Activated CD8-positive, alpha-beta memory T cell treated with anti-CD3 and anti-CD28 coated beads, Interleukin-2, amount 10 ng/mL, durations not matched to agents 7 days and 5 days (primary cell): ENCODE measurements at places on chromosomes 4 and X.

GRCh38 chrX:32448945-32449344, 762.4 kb downstream of the DMD start:
- DNase-seq, result no peak

- DNase-seq, result no peak
Observed at GRCh38 chrX:39862963-39863362, 234.8 kb downstream of the BCOR start.

DNA sequence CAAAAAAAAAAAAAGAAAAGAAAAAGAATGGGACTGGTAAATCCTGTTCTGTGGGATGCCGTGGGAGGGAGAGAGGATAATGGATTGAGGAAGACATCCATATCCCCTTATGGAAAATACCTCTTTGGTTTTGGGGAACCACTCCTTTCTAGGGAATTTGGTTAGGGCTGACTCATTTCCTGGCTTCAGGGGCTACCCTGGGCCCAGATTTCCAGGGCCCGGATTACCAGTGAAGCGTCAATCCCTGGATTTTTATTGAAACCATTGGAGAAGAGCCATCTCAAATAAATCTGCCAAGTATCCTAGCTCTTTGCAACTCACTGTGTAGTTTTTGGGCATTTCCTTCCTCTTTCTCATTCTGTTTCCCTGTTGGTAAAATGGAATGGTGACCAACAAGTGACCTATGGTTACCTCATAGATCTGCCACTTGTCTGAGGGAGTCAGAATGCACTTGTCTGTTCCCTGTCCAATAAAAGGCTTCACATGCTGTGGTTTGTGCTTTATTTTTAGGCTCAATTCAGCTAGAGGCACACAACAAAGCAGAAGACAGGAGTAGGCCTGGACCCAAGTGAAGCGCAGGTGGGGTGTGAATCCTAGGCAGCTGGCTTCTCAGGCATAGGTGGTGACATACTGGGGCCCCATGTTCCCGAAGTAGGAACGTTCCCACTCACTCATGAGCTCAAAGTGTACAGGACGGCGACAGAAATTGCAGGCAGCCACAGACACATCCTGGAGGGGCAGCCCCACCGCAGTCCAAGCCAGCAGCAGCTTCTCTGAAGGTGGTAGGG, 8.6 kb downstream of the APEX2 start:
- DNase-seq, result peak; percentile 40

GRCh38 chr4:87025614-87026041, 90.8 kb downstream of the AFF1 start:
- no peak for DNase-seq

GRCh38 chr4:151304226-151304625, 21.2 kb downstream of the SH3D19 start:
- DNase-seq, result no peak

- no peak for DNase-seq
Observed at GRCh38 chr4:38752372-38752940, 30.3 kb downstream of the TLR10 start.

- DNase-seq, result no peak
Observed at GRCh38 chr4:71167083-71167482, 171.7 kb upstream of the SLC4A4 start.

DNA sequence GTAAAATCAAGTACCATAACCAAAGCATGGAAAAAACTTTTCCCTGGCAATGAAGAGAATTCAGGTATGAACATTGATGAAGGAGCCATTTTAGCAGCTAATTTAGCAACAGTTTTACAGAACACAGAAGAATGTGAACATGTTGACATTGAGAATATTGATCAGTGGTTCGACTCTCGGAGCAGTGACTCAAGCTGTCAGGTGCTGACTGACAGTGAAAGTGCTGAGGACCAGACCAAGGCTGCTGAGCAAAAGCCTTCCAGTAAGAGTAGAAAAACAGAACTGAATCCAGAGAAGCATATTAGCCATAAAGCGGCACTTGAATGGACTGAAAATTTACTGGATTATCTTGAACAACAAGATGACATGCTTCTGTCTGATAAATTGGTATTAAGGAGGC, 2.8 kb downstream of the TIGD2 start:
- DNase-seq, result no peak

GRCh38 chr4:105345358-105345757, 128.5 kb downstream of the PPA2 start:
- no peak for DNase-seq

GRCh38 chr4:80362578-80363181, 27.1 kb downstream of the CFAP299 start:
- peak; percentile 67 for DNase-seq

DNA sequence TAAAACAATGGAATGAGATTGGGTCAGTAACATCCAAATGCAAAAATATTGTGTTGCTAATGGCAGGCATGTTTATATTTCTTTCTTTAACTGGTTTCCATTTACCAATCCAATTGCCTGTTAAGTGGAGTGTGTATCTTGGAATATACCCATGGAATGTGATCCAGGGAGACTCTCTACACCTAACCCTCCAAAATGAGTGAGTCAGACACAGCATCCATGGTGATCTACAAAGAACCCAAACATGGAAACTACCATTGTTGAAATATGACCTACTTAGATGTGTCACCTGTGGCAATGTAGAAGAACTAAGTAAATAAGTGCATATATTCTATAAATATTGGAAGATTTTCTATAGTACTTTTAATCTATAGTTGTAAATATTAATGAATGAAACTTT, 110.3 kb downstream of the AREG start:
- DNase-seq, result no peak

GRCh38 chr4:144589512-144589911, 56.4 kb upstream of the HHIP start:
- DNase-seq, result no peak

DNA sequence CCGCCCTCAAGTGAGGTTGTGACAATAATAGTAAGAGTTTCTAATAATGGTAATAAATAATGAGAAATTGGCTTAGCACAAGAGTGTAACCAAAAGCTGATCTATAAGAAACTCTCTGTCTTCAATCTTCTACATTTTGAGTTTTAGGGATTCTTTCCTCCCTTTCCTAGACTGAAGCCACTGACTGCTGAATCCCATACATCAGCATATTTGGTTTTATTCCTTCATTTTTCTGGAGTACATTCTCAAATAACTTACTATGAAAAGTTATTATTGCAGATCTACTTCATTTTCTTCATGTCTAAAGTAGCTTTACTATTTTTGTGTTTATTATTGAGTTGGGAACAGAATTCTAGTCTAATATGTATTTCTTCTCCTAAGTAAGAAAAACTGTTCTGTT, 49.9 kb upstream of the ADAD1 start:
- DNase-seq, result no peak

GRCh38 chrX:153401133-153401764, at the start of gene PNMA6E:
Gene PNMA6E, minus strand, starts transcription at chrX:153401350. Its CDS starts 2,501 bp downstream, at chrX:153398849.
- DNase-seq, result no peak

GRCh38 chrX:40009462-40009851, 88.3 kb downstream of the BCOR start:
- no peak for DNase-seq

GRCh38 chr4:14280567-14280966, 653.0 kb upstream of the BOD1L1 start:
- DNase-seq, result no peak

- DNase-seq, result no peak
Observed at GRCh38 chr4:31530555-31530954, 810.4 kb downstream of the PCDH7 start.

DNA sequence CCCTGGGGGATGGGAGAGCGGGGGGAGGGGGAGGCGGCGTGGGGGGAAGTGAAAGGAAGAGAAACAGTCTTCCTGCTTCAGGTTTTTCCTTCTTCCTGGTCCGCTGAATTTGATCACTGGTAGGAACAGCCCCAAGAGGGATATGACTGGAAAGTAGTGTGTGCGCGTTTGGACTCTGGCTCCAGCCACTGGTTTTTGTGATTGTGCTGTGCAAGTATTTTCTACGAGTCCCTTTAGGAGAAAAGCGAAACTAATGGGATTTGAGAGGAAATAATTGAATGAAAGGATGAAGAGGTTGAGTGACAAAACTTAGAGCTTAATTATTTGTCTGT, 836 bp downstream of the PRRG1 start:
- DNase-seq, result no peak

- DNase-seq, result no peak
Observed at GRCh38 chr4:17546678-17547077, 30.3 kb upstream of the LAP3 start.

GRCh38 chr4:52837716-52838558, 24.2 kb upstream of the RASL11B start:
- DNase-seq, result no peak

- DNase-seq, result no peak
Observed at GRCh38 chrX:20263474-20263873, 3.2 kb downstream of the RPS6KA3 start.

GRCh38 chr4:166688835-166689234, 545.5 kb downstream of the SPOCK3 start:
- DNase-seq, result no peak

DNA sequence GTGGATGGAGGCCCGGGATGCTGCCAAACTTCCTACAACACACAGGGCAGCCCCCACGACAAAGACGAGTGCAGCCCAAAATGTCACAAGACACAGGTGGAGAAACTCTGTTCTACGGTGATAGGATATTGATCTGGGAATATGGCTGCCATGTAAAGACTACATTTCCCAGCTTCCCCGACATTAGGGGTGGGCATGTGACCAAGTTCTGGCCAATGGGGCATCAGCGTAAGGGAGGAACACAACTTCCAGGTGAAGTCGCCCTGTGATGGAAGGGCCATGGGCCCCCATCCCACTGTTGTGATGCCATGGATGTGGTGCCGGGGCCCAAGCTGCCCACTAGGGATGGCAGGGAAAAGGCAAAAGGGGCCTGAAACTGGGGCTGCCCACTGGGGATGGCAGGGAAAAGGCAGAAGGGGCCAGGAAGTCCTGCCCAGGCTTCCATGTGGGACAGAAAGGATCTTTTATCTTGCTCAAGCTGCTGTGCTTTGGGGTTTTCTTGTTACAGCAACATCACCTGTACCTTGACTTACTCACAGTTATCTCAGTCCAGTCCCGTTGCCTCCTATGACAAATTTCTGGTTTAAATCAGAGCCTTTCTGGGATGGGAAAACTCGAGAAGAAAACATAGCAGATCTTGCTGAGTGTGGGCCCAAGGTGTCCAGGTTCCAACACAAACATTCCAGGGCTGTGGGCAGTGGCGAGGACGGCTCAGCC, 9.7 kb upstream of the ADRA2C start:
- no peak for DNase-seq

- DNase-seq, result no peak
Observed at GRCh38 chr4:72314869-72315268, 254.2 kb downstream of the ADAMTS3 start.

DNA sequence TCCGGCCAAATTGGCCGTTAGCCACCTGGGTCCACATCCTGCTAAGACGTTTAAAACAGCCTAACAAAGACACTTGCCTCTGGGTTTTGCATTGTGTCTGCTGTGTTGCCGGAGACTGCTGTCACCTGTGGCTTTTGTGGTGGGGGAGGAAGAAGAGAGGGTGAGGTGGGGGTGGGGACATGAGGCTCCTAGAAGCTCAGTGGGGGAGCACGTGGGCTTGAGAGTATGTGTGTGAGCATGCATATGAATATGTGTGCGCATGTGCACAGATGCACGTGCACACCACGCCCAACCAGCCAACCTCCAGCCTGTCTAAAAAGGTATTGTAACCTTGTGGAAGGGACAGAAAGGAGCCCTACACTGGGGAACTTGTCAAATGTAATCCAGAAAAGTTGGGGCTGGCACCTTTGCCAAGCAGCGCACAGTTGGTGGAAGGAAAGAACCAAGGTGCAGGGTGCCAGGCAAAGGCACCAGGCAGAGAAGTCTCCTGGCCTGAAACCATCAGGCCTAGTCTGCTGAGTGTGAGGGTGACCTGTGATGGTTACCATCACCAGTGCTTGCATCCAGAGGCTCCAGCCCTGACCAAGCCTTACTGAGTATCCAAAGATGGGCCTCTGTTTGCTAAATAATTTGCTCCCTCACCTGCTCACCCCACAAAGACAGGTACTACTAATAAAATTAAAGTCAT, 10.1 kb upstream of the SASH3 start:
- DNase-seq, result peak; percentile 91

DNA sequence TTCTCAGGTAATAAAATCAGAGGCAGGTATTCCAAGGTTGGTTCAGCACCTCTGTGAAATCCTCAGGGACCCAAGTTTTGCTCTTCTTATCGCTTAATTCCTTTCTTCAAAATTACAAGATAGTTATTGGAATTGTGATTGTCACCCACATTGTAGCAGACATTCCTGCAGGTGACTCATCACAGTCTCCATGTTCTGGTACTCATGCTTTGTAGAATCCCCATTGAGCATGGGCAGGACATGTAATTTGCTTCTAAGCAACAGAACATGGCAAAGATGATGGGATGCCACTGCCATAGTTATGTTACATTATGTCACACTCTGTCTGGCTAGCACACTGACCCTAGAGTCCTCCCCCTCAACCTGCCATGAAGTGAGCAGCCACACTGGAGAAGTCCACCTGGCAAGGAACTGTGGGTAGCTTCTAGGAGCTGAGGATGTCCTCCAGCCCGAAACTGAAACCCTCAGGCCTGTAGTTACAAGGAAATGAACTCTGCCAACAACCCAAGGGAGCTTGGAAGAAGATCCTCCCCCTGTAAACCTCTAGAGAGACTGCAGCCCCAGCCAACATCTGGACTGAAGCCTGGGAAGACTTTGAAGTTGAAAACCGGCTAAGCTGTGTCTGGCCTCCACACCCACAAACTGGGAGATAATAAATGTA, 58.3 kb upstream of the GUCY1A1 start:
- no peak for DNase-seq
